ENCODE measurements at places on chromosomes 16 and 17. TPM values are rescaled to one million over a fixed set of nuclear protein-coding genes. Genes with fewer than 3 reads are reported as not detected.

CSH1 gene
- total RNA-seq = not detected

GRCh38 chr17:82871056-82871775 is 31.4 kb upstream of the ZNF750 start:
- peaks cover 15% of the 10 kb centered on the region for H3K36me3 ChIP-seq
- no peak for DNase-seq
- H3K4me1 ChIP-seq = peaks cover 10% of the 10 kb centered on the region

- H3K4me3 ChIP-seq = no peak overlapping the region
- H3K27me3 ChIP-seq = no peaks in the 10 kb centered on the region
- no peaks in the 10 kb centered on the region for H3K36me3 ChIP-seq
- H3K4me1 ChIP-seq = peaks cover 3% of the 10 kb centered on the region
Measured at GRCh38 chr17:55323518-55324295, 58.9 kb downstream of the HLF start.

TEX14 gene
- 0.89 TPM for total RNA-seq

GRCh38 chr17:73936908-73937627 is 266.4 kb upstream of the RPL38 start:
- H3K27ac ChIP-seq = no peak overlapping the region
- DNase-seq = no peak
- no peaks in the 10 kb centered on the region for H3K36me3 ChIP-seq
- no peak overlapping the region for H3K4me3 ChIP-seq

All from HCT116 (cell line).